Thyroid gland (tissue), 4 donors: ENCODE measurements at places on chromosomes 6 and 20. TPM values are rescaled to one million over a fixed set of nuclear protein-coding genes. Genes with fewer than 3 reads are reported as not detected.

- peak; percentile 57 for DNase-seq
Measured at GRCh38 chr20:330233-331149, 5.1 kb downstream of the SOX12 start.

DNA sequence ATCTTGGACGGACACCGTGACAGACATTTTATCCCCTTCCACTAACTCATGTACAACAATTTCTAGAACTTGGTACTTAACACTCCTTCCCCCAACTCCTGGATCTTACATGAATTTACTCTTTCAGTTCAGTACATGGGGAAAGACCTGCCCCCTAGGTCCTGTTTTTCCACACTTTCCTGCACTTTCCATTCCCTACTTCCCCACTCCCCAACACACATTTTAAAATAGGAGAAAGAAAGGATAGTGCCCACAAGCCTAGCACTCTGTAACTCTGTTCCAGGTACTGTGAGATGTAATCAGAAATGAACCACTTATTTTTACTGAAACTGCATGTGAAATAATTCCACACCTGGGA, 1.3 kb downstream of the ADGRG6 start:
- DNase-seq, result no peak

GRCh38 chr6:108145639-108146038, 20.2 kb upstream of the NR2E1 start:
- DNase-seq, result no peak

DNA sequence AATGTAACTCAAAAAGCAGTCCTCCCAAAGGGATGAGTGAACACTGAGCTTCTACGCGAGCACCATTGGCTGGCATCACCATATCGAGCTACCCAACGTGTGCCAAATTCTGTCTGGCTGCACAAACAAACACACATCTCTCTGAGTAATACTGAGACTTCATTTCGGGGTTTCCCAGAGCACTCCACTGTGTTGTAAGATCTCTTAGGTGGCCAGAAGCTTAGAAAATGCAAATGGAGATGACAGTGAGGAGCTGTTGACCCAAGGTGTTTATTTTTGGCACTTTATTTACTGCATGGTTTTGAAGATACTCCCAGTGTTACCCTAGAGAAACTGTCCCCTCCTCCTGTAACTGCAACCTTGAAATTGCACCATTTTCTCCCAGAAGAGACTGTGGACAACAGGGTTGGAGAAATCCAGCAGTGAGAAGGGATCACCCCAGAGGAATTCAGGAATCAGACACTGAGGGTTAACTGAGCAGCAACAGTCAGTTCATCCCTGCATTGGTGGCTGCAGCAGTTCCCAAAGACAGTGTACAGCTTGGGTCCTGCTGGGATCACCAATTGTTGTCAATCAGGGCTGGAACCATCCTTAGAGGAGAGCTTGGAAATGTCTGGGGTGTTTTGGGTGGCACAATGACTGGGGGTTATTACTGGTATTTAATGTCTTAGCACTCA, 1.0 kb upstream of the RIPOR2 start:
- peak; percentile 32 for DNase-seq

Gene PRSS16
- total RNA-seq, result 32.0 TPM
